NCI-H1694 (cell line): ENCODE measurements at places on chromosomes 12 and 14.

DNA sequence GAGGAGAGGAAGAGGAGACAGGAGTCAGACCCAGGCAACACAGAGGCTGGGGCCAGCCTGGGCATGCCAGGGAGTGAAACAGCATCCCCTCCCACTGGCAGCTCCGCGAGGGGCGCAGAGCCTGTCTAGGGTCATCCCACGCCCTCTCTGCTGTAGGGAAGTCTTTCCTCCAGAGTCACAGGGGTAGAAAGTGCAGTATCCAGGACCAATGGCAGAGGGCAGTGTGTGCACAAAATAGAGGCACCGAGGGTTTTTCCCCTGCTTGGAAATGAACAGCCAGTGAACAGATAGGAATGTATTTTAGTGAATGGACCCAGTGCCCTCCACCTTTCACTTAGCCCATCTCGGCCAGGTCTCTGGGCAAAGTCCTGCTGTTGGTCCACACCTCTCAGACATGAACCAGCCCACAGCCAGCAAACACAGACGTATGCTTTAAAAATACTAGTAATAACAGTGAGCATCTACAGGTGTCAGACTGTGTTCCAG lies 9.4 kb upstream of the KRT74 start:
- peak; percentile 75 for DNase-seq

GRCh38 chr14:86723254-86723624 lies 1193.3 kb downstream of the FLRT2 start:
- no peak for DNase-seq

DNA sequence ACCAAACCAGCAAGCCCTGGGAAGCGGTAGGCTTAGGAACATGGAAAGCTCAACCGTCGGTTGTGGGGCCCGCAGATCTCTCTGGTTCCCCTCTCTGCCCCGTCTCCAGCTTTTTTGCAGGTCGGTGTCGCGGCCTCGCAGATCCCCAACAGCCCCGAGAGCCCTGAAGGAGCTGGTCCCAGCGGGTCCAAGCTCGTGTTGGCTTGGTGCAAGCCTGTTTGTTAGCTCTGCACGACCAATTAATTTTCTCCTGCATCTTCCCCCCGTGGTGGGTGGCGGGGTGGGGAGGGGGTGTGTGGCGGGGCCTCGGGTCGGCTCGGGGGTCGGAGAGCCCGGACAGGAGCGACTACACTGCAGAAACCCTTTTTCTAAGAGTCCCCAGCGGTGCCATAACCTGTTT lies 449 bp upstream of the SLC24A4 start:
- DNase-seq = no peak

DNA sequence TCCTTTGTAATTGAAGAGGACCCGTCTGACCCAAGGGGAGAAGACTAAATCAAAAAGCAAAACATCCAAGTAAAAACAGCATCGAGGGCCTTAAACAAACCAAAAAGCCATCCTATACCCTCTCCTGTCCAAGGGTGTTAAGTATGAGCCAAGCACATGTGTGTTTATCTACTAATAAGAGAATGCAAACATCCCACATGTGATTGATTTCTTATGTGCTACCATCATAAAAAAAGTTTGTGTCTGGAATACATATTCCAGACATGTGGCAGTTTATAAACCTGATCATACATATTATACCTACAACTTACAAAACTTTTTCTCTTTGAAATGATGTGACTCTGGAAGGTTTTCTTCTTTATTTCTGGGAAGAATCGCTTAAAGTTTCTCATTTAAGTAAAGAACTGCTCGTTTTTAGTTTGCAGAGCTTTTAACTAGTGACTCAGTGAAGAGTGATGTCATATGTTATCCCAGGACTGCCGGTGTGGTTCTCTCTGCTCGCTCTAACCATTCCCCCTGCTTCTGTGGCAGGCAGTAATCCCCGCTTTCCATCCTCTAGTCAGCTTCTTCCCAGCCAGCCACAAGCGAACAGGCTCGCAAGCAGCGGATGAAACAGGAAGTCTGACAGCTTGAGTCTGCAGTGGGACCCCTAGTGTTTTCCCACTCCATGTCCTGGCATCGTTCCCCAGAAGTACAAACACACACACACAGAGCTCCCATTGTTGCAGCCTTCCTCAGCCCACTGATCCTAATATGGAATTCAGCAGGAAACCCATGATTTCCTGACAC lies 431 bp upstream of the RHOJ start:
- DNase-seq = peak; percentile 76

DNA sequence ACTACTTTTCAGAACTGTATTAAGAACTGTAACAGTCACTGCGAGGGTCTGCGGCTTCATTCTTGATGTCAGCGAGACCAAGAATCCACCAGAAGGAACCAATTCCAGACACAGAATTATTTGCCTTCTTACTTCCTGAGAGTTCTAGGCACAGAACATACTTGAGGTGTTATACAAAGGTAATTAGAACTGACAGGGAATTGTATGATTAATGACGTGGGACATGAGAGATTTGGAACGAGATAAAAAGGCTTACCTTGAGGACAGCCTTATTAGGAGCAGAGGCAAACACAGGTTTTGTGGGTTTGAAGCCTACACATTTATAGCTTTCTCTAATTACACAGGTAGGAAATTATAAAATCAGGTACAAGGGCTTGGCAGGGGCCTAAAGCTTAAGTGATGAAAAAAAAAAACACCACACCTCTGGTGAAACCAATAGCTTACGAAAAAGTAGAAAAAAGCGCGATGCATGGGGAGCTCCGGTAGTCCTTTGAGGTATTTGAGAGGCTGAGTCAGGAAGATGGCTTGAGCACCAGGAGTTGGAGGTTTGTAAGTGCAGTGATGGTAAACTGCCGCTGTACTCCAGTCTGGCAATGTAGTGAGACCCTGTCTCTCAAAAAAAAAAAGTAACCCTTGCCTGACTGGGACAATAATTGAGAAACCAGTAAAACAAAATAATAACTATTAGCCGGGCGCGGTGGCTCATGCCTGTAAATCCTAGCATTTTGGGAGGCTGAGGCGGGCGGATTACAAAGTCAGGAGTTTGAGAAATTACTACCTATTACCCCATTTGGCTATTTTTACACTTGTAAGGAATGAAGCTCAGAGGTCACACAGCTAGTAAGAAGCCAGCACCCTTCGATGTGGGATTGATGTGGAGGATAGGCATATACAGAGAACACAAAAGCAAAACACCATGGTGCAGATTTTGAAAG lies 795 bp upstream of the ACOT2 start:
- DNase-seq = no peak

- DNase-seq = no peak
Measured at GRCh38 chr14:103633391-103633790, 4.4 kb downstream of the KLC1 start.

- no peak for DNase-seq
Measured at GRCh38 chr14:55912344-55912743, 205.9 kb upstream of the PELI2 start.

DNA sequence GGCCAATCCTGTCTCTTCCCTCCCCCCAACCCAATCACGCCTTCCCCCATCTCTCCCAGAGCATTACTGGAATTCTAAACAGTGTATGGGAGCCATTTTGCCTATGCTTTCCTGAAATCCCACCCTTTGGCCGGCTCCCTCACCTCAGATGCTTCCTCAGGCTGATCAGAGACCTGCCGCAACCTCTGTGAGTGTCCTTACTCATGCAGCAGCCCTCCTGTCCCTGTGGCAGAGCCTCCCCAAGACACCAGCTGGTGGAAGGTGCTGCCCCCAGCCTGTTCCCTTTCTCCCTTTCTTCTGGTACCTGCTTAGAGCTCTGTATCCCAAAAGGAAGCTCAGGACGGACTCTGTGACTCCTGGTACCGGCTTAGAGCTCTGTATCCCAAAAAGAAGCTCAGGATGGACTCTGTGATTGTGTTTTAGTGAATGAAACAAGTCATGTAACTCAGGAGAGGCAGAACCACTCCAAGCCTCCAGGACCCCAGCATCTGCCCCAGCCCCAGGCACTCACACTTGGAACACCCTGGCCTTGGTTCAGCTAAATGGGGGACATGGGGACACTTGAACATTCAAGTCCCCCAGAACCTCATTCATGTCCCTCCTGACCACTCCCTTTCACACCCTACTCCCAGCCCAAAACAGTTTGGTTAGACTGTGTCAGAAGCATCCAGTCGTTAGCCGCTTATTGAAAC lies 29.3 kb upstream of the RIN3 start:
- no peak for DNase-seq

- no peak for DNase-seq
Measured at GRCh38 chr12:78035901-78036606, 205.4 kb downstream of the NAV3 start.

DNA sequence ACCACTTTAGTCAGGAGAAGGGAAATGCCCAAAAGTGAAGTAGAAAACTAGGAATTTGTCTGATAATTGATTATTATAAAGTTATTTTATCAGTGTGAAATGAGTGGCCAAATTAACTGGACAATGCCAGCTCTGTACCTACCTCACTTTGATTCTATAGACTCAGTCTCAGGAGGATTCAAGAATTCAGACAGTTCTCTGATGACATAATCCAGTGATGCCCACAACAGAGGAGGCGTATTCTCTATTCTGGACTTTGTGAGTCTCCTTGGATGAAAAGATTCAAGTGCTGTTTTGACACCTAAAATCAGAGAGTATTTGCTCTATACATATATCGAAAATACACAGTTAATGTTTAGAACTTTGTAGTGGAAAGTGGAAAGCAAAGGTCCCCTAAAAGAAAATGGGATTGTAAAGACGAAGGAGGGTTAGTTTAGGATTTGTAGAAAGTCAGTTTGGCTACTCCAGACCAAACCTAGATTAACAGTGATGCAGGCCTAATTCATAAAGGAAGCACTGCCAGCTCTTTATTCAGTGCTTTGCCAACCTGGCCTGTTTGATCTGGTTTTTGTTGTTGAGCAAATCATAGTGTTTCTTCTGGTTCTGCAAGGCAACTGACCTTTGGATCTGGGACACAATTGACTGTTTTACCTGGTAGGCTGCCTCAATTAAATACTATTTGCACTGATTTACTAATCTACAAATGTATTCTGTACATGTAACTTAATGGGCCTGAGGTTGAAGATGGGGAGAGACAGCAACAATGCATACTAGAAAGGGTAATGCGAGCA lies 67.4 kb downstream of the DAD1 start:
- DNase-seq = no peak
